ENCODE measurements at places on chromosomes 16 and 17.

DNA sequence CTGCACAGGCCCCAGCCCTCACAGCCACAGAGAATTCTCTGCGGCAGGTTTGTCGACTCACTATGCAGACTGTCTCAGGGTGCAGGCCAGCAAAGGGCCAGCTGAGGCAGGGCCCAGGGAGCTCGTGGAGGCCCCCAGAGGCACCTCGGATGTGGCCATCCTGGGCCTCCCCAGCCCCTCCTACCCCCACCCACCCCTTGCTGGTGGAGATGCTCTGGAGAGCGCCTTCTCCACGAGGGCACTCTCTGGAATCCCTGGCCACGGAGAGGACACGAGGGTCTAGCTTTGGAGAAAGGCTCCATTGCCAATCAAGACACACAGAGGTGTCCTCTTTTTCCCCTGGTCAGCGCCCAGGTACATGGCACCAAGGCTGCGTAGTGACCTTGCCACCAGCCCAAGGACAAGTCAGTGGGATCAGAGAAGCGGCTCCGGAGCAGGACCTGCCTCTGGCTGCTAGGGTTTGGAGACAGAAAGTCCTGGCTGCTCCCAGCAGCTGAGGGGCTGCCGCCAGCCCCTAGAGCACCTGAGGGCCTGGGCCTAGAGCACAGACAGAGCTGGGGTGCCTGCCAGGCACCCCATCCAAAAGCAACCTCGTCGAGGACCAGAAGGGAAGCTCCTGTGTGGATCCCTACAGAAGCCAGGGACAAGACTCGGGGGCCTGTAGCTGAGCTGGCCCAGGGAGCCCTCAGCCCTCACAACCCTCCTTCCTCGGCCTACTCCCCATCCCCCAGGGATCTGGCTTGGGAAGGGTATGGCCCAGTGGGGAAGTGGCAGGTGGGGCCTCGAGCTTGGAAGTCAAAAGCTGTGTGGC lies 18.7 kb downstream of the ARL2BP start:
- DNase-seq: no peak

GRCh38 chr16:11667221-11667823 lies 933 bp upstream of the SNN start:
- DNase-seq: no peak

GRCh38 chr16:7021653-7022275 lies 310.9 kb upstream of the RBFOX1 start:
- no peak for DNase-seq

DNA sequence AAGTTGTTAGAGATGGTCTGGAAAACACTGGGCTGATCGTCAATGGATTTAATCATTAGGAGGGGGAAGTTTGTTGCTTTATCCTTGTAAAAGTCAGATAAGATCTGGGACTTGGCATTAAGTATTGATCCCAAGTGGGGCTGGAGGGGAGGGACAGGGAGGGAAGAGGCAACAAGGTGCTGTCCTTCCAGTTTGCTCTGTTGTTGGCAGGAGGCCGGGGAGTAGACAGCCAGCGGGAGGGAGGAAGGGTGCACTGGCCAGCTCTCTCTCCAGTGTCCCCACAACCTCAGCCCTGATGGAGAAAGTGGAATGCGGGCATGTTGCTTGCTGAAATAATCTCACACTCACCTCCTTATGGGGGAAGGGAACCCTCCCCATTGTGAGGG lies 210.2 kb downstream of the CCDC182 start:
- DNase-seq: no peak

- DNase-seq: no peak
Measured at GRCh38 chr17:79985361-79985942, 50.2 kb downstream of the TBC1D16 start.

- DNase-seq: no peak
Measured at GRCh38 chr17:3514873-3515272, 39.1 kb downstream of the ASPA start.

GRCh38 chr16:27408012-27408601 lies 6.1 kb downstream of the IL21R start:
- no peak for DNase-seq

All from hematopoietic multipotent progenitor cell (in vitro differentiated cells).